ENCODE measurements at places on chromosomes 5 and 9.

DNA sequence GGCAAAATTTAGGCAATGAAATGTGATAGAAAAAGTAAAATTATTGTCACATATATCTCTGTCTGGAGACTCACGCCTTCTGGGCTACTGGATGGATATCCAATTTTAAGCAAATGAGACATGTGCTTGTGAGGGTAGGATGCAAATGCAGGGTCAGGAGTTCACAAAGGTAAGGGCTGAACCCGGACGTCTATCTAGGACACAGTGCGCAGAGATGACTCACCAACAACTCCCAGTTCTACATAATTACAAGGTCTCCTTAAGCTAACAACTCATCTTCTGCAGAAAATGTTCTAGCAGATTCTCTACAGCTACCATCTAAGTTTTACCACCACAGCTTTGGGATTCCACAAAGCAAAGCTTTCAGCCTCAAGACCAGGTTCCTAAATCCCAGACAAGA lies 160.5 kb downstream of the ENTREP1 start:
- DNase-seq = no peak

DNA sequence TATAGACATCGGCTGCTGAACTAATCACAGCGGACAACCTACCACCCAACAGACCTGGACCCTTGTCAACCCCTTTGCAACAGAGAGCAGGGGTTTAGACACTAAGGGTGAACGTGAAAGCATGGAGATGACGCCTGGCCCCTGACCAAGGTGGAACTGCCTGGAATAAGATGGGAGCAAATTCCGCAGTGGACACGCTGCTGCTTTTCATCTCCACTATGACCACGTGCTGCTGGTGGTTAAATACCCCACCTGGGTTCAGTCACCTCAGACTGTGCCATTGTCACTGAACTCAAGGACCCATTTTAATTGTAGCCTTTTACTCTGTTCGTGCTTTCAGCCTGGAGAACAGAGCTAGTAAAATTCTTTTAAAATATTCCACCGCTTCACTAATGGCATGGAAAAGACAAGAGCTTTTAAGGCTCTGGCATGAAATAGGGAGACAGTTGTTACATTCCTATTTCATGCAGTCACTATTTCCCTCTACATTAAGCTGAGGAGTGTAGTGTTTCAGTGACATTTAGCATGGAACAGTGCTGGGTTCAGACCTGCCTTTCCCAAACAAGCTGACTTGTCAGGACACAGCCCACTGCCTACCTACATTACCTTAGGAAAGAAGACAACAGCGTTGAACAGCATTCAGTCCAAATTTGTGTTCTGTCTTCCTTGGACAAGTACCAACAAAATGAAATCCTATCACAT lies 96.8 kb downstream of the ANKRD18B start:
- peak; percentile 74 for DNase-seq

DNA sequence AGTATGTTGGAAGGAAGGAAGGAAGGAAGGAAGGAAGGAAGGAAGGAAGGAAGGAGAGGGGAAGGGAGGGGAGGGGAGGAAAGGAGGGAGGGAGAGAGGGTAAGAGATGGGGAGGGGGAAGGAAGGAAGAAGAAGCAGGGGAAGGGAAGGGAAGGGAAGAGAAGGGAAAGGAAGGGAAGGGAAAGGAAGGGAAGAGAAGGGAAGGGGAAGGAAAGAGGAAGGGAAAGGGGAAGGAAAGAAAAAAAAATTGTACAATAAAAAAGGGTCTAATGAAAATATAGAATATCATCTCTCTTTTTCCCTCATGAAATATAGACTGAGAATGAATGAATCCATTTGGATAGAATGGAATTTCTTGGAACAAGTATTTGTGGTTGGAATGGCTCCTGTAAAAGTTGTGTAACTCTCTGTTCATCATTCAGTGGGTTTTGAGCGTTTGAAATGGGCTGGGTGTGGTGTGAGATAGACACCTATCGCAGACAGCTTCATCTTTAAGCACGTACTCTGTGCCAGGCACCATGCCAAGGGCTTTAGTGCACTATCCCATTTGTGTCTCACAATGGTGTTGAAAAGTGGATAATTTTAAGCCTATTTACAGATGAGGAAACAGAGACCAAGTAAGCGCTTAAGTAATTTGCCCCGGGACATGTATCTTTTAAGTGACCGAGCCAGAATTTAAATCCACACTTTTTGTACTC lies 11.6 kb upstream of the PAPPA start:
- DNase-seq = no peak

DNA sequence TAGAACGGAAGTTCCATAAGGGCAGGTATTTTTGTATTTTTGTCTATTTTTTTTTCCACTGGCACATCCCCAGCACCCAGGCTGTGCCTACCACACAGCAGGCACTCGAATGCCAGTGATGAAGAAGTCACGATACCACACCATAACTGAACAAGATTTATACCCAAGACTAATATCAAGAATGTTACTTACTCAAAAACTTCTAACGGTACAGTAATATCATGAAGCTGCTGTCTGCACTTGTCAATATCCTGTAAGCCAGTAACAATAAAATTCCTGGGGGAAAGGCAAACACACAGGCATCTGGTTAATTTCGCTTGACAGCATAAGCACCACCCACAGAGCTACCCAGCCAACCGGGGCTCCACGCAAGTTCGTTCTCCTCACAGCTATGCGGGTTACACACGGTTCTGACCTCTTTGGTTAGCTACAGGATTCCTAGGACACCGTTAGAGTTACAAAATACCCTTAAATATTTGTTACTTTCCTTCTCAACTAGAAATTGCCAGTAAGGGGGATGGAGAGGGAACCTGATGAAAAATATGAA lies 1.3 kb downstream of the MED10 start:
- DNase-seq = no peak

DNA sequence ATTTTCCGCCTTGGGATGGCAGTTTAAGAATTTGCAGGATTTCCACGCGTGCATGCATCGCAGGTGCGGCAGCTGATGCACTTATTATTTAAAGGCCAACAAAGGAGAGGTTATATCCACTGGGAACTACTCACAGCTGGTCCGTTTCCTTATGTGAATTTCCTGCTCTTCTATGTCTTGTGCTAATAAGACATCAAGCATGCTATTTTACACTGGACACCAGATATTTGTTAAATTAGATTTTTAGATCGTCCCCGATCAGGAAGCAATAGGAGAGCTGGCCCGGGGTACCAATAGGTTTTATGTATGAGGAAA lies 476 bp upstream of the DTWD2 start:
- DNase-seq = no peak

DNA sequence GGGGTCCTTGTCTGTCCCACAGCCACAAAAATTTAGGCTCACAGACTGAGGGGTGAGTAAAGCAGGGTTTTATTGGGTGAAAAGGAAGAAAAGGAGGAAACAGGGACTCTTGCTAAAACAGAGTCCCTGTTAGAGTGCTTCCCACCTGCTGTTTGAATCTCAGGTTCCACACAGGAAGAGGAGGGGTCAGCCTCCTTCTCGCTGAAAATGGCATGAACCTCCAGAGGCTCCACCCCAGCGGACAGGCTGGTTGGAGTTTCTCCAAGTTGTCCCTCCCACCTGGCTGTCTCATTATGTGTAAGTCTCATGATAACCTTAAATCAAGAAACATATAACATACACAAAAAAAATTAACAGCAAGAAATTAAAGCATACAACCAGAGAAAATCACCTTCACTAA lies 28.3 kb upstream of the UHRF2 start:
- DNase-seq = no peak

DNA sequence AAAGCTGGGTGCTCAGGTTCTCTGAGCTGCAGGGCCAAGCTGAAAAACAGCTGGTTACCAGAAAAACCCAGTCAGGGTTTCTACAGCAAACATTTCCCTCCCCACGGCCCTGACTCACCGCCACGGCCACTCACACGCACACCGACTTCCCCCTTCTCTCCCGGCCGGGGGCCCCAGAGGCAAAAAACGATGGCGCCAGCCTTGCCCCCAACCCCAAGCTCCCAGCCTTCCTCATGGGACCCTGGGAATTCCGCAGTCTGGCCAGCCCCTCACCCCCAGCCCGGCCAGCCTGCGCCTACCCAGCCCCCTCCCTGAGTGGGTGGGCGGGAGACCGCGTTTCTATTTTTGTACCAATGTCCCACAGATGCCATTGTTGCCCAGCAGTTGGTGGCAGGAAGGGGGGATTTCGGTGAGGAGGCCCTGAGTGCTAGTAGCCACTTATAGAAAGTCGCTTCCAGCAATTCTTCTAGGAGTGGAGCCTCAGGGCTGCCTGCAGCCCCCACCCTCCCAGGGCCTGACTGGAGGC lies 18.4 kb downstream of the ENG start:
- DNase-seq = no peak

GRCh38 chr5:1128977-1129710 lies 17.3 kb upstream of the SLC12A7 start:
- DNase-seq = no peak

DNA sequence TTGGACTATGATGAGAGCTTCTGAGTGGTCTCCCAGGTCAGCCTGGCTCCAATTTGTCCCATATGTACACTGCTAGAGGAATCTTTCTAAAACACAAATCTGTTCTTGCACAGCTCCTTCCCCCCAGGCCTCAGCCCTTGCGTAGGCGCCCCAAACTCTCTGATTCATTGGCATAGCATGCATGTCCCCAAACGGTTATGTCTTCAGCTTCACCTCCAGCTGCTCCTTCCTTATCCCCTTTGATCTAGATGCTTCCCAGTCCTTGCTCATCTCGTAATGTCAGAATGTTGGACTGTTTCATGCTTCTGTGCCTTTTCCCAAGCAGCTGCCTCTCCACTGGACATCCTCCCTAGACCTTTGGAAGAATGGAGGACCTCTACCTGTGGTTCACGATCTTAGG lies 60.1 kb upstream of the BASP1 start:
- peak; percentile 54 for DNase-seq

- no peak for DNase-seq
These were observed 199.2 kb downstream of the TLR4 start for GRCh38 chr9:117903453-117903852.

DNA sequence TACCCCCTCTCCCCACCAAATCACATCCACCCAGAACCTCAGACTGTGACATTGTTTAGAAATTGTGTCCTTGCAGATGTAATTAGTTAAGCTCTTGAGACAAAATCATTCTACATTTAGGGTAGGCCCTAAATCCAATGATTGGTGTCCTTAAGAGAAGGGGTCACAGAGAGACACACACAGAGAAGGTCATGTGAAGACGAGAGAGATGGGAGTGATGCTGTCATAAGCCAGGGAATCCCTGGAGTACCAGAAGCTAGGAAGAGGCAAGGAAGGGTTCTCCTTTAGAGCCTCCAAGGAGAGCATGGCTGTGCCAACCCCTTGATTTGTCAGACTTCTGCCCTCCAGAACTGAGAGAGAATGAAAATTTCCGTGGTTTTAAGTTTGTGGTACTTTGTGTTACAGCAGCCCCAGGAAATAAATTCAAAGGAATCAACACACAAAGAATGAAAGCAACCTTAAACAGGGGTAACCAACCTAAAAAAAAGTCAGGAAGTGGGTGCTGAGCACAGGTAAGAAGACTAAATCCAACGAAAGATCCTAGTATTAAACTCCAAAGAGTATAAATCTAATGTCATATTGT lies 33.6 kb downstream of the TIMD4 start:
- DNase-seq = no peak

GRCh38 chr5:32916648-32917047 lies 205.5 kb downstream of the NPR3 start:
- no peak for DNase-seq

GRCh38 chr9:92948038-92948534 lies 763 bp downstream of the FGD3 start:
- DNase-seq = no peak

DNA sequence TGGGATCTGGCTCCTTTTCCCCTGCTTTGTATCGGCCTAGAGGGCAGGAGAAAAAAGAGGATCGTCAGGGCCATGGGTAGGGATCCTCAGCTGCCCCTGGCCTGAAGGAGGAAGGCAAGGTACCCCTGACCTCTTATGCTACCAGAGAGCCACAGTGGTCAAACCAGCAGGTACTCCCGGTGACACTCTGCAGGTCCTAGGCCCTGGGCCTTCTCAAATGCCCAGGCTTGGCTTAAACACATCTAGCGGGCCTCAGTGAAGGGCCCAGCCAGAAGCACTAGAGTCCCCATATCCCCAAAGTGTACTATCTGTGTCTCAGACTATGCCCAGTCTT lies 3.5 kb downstream of the IRF1 start:
- DNase-seq = no peak

GRCh38 chr5:169721771-169722170 lies 84.7 kb downstream of the DOCK2 start:
- no peak for DNase-seq

DNA sequence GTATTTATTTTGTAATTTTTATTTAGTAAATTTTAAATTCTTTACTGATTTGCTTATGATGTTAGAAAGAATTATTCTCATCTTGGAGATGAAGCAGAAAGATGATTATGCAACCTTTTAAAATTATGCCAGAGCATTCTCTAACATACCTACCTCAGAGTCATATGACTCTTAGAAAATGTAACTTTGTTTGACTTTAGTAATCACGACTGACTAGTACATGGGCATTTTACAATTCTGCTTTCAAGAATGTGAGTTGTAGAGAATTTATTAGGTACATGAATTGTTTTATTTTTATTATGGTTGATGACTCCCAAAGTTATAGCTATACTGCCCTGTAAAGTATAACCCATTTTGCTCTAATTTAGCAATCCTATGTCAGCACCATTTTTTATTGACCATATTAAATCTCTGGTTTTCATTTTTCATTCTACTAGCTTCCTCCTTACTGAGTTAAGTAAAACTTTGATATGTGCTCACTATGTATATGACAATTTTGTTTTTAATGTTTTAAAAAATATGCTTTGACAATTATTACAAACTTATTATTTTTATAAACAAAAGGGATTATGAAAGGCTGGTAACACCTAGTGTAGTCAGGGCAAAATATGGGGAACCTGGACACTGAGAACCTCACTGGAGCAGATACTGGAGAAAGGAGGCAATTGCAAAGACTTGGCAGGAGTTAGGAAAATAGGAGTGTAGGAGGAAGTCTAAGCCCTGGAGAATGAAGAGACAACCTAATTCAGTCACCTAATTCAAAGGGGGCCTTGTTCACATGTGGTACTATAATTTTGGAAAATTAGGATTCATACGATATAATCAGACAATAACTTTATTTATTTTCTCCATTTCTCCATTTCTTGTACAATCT lies 249.7 kb upstream of the DAB2 start:
- DNase-seq = no peak

DNA sequence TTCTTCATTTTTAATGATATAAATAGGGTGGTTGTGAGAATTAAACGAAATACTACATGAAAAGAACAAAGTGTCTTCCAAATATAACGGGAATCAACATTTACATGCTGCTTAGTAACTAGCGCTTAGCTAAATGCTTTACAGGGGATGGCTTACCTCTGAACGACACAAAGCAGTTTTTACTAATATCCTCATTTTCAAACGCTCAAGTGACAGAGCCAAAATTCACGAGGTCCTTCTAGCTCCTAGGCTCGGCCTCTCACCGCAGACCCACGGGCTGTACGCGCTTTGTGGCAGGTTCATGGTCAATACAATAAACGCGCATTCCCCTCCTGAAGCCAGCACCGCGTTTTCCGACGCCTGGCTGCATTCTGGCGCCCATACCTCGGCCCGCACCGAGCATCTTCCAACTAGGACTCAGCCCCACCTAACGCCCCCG lies 442 bp downstream of the ZNF510 start:
- no peak for DNase-seq

- peak; percentile 7 for DNase-seq
These were observed 233.2 kb downstream of the FBXL17 start for GRCh38 chr5:108148715-108149139.
